ENCODE measurements at places on chromosomes 4 and X. TPM values are rescaled to one million over a fixed set of nuclear protein-coding genes. Genes with fewer than 3 reads are reported as not detected.

PGAM4 gene
- polyA plus RNA-seq, result not detected

ADH5 gene
- 172 TPM for polyA plus RNA-seq

DNA sequence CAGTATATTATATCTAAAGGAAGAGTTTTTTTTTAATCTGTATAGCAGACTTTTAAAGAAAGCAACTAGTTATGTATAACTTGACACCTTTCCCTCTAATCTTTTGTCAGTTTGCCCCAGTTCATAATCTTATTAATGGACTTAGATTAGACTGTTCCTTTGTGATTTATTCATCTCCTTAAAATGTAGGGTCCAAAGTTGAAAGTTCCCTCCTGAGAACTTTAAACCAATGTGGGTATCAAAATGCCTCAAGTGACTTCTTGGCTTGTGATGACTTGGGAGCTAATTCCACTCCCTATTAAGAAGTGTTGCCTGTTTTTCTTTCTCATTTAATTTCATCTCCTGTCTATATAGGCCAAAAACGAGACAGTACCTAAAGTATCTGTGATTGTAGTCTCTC, 6.3 kb upstream of the SDAD1 start:
- no peak overlapping the region for H3K4me3 ChIP-seq
- no peaks in the 10 kb centered on the region for H3K36me3 ChIP-seq
- H3K4me1 ChIP-seq, result peaks cover 2% of the 10 kb centered on the region
- no peak overlapping the region for H3K27ac ChIP-seq
- peak; percentile 84 for DNase-seq

DNA sequence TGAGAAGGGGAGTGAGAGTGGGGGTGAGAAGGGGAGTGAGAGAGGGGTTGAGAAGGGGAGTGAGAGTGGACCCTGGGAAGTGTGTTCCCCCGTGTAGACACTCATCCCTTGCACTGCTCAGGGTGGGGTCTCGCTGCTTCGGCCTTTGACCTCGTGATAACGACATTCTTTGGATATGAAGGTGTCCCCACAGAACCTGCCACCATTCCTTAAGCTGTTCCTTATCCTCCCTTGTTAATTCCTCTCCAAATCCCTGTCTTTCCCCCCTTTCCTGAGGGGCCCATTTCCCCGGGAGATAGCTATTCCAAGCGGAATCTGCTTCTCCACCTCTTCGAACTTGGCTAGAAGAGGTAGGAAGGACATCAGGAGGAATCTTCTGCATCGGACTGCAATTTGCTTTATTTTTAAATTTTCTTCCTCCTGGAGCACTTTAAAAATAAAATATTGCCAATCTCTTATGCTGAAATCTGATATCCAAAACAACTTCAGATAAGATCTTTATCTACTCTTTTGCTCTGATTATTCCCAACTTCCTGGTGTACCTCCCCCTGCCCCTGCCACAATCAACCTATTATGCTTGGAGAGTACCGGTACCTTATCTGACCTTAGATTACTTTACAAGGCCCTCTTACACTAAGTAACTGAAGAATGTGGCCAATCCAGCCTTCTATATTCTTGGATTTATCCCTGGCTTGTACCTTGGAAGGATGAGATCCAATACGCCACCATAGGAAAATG, 15.6 kb downstream of the TRIML1 start:
- H3K4me1 ChIP-seq, result no peaks in the 10 kb centered on the region
- H3K27ac ChIP-seq, result no peak overlapping the region
- H3K36me3 ChIP-seq, result no peaks in the 10 kb centered on the region
- no peaks in the 10 kb centered on the region for H3K27me3 ChIP-seq

GRCh38 chr4:184369871-184370270, 104.5 kb downstream of the IRF2 start:
- H3K27ac ChIP-seq, result no peak overlapping the region
- H3K4me3 ChIP-seq, result no peak overlapping the region
- H3K27me3 ChIP-seq, result no peaks in the 10 kb centered on the region
- H3K4me1 ChIP-seq, result no peaks in the 10 kb centered on the region
- no peak for DNase-seq
- H3K36me3 ChIP-seq, result no peaks in the 10 kb centered on the region

GRCh38 chrX:138754861-138755260, 43.3 kb upstream of the FGF13 start:
- no peak for DNase-seq
- H3K4me3 ChIP-seq, result no peak overlapping the region
- no peak overlapping the region for H3K27ac ChIP-seq
- H3K36me3 ChIP-seq, result no peaks in the 10 kb centered on the region
- no peaks in the 10 kb centered on the region for H3K27me3 ChIP-seq

DNA sequence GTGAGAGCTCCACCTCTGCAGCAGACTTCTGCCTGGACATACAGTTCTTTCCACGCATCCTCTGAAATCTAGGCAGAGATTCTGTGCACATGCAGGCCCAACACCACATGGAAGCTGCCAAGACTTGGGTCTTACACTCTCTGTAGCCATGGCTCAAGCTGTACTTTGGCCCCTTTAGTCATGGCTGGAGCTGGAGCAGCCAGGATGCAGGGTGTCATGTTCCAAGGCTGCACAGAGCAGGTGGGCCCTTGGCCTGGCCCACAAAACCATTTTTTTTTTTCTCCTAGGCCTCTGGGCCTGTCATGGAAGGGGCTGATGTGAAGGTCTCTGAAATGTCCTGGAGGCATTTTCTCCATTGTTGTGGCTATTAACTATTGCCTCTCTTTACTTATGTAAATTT, 990.5 kb upstream of the ADGRL3 start:
- no peak for DNase-seq
- H3K27me3 ChIP-seq, result no peaks in the 10 kb centered on the region
- no peak overlapping the region for H3K27ac ChIP-seq
- H3K36me3 ChIP-seq, result no peaks in the 10 kb centered on the region
- H3K4me1 ChIP-seq, result no peaks in the 10 kb centered on the region

DNA sequence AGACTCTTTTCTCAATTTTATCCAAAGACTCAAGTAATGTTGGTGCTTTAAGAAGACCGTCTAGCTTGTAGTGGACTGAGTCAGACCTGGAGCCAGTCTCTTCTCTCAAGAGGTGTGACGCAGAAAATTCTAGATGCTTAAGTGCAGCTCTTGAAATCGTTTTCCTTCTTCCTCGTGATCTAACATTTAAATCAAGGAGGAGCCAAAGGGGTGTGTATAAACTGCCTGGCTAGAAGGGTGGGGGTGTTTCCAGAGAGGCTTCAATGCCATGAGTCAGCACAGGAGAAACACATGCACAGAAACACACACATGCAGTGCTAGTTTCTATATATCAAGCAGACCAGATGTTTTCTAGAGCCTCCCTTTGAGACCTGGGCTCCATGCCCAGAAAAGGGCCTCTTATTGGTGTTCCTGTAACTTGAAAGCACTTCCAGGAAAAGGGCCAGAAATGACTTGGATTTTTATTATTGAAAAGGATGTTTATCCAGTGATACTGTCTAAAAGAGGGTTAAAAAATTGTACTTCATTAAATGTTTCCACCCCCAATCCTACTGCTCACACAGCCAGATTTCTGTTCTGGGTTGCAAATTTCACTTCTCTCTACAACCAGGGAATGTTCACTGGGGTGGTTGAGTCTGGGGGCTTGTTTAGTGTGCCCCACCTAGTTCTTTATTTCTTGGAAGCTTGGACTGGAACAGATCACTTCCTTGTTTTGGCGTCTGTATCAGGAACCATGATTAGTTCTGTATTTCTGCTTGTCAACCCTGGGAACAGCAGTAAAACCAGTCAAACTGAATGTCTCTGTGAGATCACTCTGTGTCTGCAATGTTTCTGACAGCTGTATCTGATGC, at the start of gene CLIC2:
Gene CLIC2 (minus strand): TSS at position 129 of the 851 bp plus-strand sequence. CDS start 187 bp downstream, outside the sequence.
- no peak within 1 kb of the TSS for H3K4me3 ChIP-seq
- H3K27me3 ChIP-seq, result no peaks in the 10 kb centered on the region
- H3K4me1 ChIP-seq, result no peaks in the 10 kb centered on the region
- no peaks in the 10 kb centered on the region for H3K36me3 ChIP-seq
- DNase-seq, result peak; percentile 1
- no peak within 1 kb of the TSS for H3K27ac ChIP-seq

DNA sequence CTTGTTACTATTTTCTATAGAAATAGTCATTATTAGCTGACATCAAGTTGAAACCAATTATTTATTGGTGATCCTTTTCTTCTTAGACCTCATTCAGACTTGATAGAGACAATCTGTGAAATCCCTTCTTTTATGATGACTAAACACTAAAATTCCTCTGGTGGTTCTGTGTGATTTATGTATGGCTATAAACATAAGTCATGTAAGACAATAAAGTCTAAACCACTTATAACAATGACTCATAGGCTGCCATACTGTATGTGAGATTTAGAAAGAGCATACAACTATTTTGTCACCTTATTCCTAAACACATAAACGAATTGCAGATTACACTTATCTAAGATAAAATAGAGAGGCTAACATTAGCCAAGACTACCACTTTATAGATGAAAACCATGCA, 101.1 kb upstream of the PRR32 start:
- no peaks in the 10 kb centered on the region for H3K4me1 ChIP-seq
- no peaks in the 10 kb centered on the region for H3K36me3 ChIP-seq
- H3K4me3 ChIP-seq, result no peak overlapping the region
- H3K27me3 ChIP-seq, result no peaks in the 10 kb centered on the region
- H3K27ac ChIP-seq, result no peak overlapping the region

- H3K27me3 ChIP-seq, result no peaks in the 10 kb centered on the region
- H3K27ac ChIP-seq, result no peak overlapping the region
- no peak overlapping the region for H3K4me3 ChIP-seq
- DNase-seq, result no peak
These were observed 308.7 kb downstream of the GBA3 start for GRCh38 chr4:23001478-23001877.

DNA sequence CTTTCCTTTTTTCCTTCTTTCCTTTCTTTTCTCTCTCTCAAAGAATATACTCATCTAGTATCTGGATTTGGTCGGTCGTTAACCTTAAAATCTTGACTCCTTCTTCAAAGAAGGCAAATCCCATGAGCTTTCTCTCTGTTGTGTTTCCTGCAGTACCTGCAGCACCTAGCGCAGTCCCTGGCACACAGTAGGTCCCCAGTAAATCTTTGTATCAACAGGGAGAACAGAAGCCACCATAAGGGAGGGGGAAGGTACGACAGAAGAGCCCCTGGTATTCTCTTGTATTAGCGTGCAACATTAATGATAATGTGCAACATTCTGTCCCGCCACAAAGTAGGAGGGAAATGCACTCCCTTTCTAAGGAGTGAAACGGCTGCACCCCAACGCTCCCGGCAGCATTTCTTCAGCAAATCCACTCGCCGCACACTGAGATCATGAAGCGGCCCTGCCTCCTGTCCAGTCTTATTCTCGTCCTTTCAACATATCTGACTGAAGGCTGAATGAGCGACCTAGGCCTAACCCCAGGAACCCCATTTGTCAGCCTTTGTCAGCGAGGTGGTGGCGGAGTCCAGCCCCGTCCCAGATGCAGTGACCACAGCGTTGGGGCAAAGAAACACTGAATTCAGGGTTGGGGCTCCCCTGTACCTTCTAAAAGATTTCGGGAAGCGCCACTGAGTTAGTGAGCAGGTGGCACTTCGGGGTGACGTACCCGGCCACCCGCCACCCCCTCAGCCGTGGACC, 133.7 kb downstream of the AMELX start:
- H3K27me3 ChIP-seq, result no peaks in the 10 kb centered on the region
- no peaks in the 10 kb centered on the region for H3K36me3 ChIP-seq
- no peak overlapping the region for H3K4me3 ChIP-seq
- no peaks in the 10 kb centered on the region for H3K4me1 ChIP-seq

GRCh38 chr4:154877110-154877760, 96.2 kb downstream of the RBM46 start:
- peak; percentile 28 for DNase-seq
- no peaks in the 10 kb centered on the region for H3K27me3 ChIP-seq
- no peaks in the 10 kb centered on the region for H3K4me1 ChIP-seq
- H3K36me3 ChIP-seq, result no peaks in the 10 kb centered on the region
